ENCODE measurements at places on chromosomes 4 and X.

DNA sequence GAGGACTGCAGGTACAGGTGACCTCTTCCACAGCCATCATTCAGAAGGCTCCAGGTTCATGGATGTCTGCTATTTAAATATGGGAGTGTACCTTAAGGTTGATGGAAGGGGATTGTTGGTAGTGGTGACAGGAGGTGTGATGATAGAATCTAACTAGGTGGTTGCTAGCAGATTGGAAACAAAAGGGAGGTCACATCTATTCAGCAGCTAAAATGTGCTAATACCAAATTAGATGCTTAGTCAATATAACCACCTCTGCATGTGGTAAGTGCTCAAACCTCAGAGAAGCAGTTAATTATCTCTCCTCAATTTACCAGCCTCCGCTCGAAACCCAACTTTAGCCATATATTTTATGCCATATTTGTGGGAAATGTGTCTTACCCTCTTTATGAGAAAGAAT, 98.7 kb upstream of the CCSER1 start:
- DNase-seq, result no peak

DNA sequence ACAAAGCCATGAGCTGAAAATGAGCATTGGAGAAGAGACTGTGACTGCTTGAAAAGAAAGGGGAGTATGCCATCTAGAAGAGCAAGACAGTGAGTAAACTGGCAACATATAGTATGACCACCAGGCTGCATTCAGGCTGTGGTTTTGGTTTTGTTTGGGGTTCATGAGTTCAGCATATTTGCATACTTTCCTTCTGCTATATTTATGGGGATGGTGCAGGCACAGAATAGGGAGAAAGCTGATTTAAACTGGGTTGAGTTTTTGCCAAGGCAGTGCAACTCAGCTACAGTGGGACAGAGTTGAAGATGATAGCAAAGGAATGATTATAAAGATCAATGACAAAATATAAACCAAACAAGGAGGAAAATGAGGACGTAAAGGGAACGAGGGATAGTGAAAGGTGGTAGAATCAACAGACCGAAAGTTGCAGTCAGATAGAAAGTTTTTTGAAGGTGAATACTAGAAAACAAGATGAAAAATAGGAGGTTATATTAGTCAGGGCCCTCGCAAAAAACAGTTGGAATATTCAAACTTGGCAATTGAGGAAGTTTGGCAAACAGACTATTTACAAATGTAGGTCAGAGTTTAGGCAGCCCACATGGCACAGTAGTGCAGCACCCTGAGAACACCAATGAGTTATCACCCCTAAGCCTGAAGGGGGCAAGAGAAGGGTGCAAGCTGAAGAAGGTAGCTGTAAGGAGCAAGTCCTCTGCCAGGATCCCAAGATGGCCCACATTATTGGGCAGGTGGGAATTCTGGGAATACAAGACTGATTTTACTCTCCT, 114.8 kb upstream of the MAP9 start:
- DNase-seq, result no peak

DNA sequence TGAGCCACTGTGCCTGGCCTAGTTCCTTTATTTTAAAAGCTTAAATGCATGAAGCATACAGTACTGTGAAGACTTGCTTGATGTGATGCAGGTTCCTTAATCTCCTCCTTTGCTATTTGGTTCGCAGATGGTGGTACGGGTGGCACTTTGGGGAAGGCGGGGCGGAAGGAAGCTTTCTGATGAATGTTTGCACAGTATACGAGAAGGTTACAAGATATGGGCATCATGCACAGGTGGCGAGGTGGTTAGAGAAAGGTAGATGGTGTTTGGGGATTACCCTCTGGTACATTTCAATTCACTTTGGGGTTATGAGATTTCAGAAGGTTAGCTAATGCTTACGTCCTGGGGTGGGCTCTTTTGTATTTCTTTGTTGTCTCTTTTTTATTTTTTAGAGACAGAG, 17.2 kb downstream of the RHOH start:
- no peak for DNase-seq

GRCh38 chr4:161252520-161253141, 911.2 kb downstream of the FSTL5 start:
- DNase-seq, result no peak

- DNase-seq, result no peak
Measured at GRCh38 chrX:43016021-43016420, 238.1 kb upstream of the PPP1R2C start.

Data from left forelimb (tissue), 1 donor.